ENCODE measurements at places on chromosomes 5 and 9.

DNA sequence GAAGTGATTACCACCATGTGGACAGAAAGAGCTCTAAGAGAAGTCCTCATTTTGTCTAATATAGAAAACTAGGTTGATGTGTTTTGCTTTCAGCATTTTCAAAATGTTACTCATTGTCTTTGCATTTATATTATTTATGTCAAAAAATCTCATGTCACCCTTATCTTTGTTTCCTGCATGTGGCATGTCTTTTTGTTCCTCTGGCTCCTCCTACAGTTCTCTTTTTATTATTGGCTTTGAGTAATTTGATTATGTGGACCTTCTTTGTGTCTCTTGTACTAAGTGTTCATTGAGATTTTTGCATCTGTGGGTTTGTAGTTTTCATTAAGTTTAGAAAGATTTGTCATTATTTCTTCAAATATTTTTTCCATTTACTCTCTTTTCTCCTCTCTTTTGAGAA is 58.8 kb downstream of the GNG10 start:
- no peak for DNase-seq

GRCh38 chr5:6450319-6450833 is 1.7 kb downstream of the UBE2QL1 start:
- no peak for DNase-seq

- DNase-seq = no peak
Observed at GRCh38 chr9:135805422-135806022, 101.8 kb downstream of the CAMSAP1 start.

DNA sequence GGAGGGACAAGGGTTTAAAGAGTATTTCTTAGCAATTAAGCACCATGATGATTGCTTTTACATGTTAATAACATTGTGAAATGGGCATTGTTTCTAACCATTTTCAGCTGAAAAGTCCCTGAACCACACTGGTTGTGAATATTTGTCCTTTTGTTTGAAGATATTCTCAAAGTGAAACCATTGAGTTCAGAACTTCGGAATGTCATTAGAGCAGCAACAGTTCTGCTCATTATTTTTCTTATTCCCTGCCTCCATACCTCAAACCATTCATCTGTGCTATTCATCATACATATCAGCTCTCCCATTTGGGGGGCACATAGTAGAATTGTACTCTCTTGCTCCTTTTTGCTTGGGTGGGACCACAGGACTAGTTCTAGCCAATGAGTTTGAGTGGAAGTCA is 553.0 kb upstream of the ZNF462 start:
- no peak for DNase-seq

- no peak for DNase-seq
Observed at GRCh38 chr5:74279244-74279643, 361.3 kb downstream of the ENC1 start.

- DNase-seq = no peak
Observed at GRCh38 chr5:142360051-142360498, 35.3 kb upstream of the SPRY4 start.

- DNase-seq = no peak
Observed at GRCh38 chr5:167168971-167169370, 1122.5 kb upstream of the WWC1 start.

DNA sequence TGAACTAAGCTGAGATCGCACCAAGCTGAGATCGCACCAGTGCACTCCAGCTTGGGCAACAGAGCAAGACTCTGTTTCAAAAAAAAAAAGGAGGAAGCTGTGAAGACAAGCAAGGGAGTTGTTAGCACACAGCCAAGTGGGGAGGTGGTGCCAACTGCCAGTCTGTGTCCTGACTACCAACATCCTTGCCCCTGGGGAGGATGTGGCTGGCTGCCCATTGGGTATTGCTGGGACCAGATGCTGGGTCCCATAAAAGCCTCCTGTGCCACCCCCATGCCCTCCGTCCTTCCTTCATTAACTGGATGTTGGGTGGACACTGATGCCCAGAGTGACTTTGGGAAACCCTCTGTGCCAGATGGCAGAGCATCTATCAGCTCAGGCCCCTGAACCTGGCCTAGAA is 157.1 kb upstream of the COL5A1 start:
- no peak for DNase-seq

- no peak for DNase-seq
Observed at GRCh38 chr5:126718236-126718868, 58.6 kb upstream of the LMNB1 start.

- DNase-seq = no peak
Observed at GRCh38 chr9:99954819-99955218, 48.4 kb downstream of the STX17 start.

DNA sequence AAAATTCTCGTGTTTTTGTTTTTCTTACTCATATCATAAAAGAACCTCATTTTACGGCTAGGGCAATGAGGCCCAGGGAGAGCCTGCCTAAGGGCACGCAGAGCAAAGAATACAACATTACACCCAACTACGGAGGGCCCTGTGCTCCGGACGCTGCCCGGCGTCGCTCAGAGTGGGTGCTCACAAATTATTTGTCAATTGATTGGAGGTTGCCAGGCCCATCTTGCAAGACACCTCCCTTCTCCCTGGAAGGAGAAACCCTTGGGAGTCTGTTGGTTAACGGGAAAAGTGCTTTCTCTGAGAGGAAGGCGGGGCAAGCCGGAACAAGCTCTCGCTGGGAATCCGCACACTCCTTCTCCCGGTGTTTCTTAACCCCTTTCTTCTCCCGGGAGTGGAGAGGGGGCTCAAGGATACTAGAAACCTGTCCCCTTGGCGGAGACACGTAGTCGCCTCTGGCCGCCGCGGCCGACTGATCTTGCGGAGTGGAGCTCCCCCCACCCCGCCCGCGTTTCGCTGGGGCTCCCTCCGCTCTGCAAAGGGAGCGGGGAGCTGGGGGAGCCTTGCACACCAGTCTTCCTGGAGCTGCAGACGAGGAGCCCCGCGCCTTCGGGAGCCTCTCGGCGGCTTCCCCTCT is 599.3 kb upstream of the SGCD start:
- DNase-seq = no peak

- DNase-seq = no peak
Observed at GRCh38 chr5:157681048-157681447, 9.7 kb downstream of the C5orf52 start.

DNA sequence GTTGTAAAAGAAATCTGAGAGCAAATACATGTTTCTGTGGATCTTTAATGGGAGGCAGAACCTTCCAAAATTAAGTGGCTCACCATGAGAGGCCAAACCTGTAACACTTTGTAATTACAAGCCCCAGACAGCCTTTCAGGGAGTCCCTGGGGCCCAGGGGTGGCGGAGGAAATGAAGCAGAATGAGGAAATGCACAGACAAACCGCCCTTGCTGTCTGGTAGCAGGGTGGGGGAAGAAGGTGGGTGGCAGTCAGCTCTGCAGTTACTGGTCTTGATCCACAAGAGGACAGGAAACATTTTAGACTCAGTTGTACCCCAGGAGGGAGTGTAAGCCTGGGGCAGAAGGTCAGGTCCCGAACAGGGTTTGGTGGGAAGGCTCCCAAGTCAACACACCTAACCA is 6.5 kb downstream of the ARL14EPL start:
- DNase-seq = no peak

DNA sequence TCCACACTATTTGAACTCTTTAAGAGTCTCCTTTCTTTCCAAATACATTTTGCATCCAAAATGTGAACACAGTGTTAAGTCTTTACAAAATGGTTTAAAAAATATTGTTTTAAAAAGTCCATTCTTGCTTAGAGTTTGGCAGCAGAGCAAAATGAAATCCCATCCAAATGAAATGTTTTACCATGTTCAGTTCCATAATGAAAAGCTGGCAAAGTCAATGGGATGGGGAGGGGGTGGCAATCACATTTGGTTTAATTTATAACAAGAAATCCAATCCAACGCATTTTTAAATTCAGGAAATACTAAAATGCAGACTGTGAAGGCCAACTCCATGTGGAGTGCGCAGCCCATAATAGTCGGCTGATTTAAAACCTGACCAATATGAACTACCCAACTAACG is 39.4 kb downstream of the MRPL36 start:
- DNase-seq = no peak

DNA sequence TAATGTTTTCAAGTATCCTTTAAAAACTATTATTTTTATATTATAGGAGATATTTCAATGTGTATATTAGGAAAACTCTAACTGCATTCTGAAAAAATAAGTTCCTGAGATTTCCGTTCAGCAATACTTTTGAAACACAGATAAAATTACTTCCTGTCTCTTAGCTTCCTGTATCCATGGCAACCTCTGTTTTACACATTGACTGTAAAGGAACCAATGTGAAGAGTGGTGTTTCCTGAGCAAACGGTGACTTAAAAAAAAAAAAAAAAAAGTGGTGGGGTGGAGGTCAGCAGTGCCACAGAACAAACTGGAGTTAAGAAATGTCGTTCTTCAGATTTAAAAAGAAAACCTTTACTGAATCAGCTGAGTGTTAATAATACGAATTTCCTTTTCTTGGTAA is at the start of gene LRRC70:
Gene LRRC70, plus strand, starts transcription at position 280 of the 400 bp plus-strand sequence. CDS start 620 bp downstream, outside the sequence.
- no peak for DNase-seq

DNA sequence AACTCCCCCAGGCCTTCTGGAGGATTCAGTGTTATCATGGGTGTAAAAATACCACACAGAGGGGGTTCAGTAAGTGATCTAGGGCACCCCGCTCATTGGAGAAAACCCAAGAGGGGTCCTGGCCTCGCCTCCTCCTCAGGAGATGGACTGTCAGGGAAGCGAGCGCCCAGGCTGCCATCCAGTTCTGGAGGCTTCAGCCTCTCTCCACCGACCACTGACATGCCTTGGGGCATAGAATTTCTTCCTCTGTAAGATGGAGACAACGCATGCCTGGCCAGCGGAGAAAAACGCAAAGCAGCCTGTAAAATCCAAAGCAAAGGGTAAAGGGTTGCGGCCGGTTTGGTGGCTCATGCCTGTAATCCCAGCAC is 165.4 kb downstream of the COL23A1 start:
- no peak for DNase-seq

GRCh38 chr9:131407717-131408195 is 13.9 kb downstream of the PRRC2B start:
- no peak for DNase-seq

DNA sequence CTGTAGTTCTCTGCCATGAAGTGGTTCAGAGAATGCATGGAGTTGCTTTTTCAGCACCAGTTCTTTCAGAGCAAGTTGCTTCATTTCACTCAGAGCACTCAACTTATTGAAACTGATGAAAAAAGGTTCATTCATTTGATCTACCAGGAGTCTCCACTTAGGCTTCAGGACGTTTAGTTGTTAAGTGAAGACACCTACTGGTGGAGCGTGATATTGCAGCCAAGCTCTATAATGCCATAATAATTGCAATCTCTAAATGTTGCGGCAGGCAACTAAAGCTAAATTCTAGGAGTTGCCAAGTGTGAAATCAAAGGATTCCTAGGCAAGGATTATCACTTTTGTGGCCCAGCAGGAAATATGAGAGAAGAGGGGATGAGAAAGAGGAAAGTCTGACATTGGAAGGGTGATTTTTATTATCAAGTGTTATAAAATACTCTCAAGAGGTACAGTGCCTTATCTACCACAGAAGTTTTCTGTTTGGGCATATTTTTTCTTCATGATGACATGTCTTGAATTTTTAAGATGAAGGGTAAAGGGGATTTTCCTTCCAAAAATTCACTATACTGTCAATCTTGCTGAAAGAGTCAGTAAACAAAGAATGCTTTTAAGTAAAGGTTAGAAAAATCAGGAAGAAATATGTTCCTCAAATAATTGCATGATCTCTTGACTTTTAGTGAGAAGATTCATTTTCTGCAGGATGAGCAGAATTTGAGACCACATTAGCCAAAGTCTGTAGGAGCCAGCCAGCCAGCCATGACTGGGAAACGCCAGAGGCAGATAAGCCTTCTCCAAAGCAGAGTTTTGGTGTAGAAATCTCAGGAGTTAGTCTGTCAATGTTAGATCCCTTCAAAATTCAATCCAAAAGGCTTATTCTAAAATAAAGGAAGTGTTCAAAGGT is 83.4 kb downstream of the SH3PXD2B start:
- no peak for DNase-seq

GRCh38 chr9:136373300-136374182 is at the start of gene CARD9:
Gene CARD9, minus strand, starts transcription at chr9:136373669. Its CDS starts 1,591 bp downstream, at chr9:136372078.
- no peak for DNase-seq

- no peak for DNase-seq
Observed at GRCh38 chr5:173968154-173968797, 20.7 kb upstream of the C5orf47 start.

GRCh38 chr5:92401-93220 is 643 bp downstream of the PLEKHG4B start:
- no peak for DNase-seq

DNA sequence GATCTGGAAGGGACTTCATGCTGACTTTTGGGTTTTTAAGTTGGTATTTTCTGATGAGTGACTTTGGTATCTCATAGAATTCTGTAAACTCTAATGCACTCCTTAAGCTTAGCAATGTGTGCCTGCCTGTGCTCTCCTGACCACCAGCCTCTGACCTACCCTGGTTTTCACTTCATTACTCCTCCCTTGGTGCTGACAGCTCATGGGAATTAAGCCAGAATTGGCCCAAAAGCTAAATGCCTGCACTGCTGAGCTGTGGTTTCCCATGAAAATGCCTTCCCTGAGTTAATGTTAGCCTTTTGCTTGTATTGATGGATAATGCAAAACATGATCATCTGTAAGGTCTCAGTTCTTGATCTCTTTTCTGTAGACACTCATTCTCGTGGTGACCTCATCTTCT is 308.0 kb downstream of the DOCK8 start:
- no peak for DNase-seq

- DNase-seq = no peak
Observed at GRCh38 chr9:90830977-90831376, 29.4 kb downstream of the SYK start.

GRCh38 chr9:114001410-114001685 is 76.8 kb downstream of the AMBP start:
- no peak for DNase-seq

DNA sequence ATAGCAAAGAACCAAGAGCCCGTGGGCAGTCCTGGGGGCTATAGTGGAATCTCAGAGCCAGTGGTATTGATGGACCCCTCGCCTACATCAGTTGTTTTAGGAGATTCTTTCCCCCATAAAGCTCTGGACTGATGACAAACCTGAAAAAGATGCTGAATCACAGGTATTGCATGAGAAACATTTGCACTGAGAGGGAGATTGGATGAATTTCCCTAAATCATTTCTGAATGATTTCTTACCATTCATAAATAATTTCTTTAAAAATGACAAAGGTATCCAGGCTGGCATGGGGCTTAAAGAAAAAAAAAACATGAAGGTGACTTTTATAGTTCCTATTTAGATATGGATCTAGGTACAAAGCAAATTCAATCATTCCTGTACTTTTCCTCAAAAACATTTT is 54.0 kb upstream of the SLIT3 start:
- DNase-seq = no peak

GRCh38 chr5:169550227-169550626 is 33.3 kb upstream of the SPDL1 start:
- DNase-seq = no peak

DNA sequence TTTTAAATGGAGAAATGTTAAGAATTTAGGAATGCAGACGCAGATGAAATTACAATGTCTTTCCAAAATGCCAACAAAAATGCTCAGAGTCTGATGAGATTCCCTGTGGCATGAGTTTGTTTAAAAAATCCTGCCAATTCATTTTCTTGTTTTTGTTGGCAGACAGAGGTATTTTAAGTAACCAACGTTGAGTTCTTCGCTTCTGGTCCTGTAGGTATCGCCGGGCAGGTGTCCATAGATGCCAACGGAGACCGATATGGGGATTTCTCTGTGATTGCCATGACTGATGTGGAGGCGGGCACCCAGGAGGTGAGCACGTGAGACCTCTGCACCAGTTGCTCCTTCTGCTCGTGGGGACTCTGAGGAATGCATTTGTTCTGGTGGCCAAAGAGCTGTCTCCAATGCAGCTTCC is 69.4 kb downstream of the NPR3 start:
- peak; percentile 69 for DNase-seq

GRCh38 chr9:27210588-27210987 is 86.4 kb downstream of the EQTN start:
- no peak for DNase-seq
